ENCODE measurements at places on chromosomes 3 and 15.

GRCh38 chr3:64267721-64268604 is 42.7 kb upstream of the PRICKLE2 start:
- no peak for DNase-seq

GRCh38 chr15:84736375-84736774 is 12.0 kb upstream of the ZNF592 start:
- DNase-seq: no peak

GRCh38 chr3:98004721-98005120 is 30.4 kb downstream of the GABRR3 start:
- no peak for DNase-seq

- DNase-seq: no peak
Observed at GRCh38 chr15:87225436-87225835, 1031.1 kb downstream of the NTRK3 start.

DNA sequence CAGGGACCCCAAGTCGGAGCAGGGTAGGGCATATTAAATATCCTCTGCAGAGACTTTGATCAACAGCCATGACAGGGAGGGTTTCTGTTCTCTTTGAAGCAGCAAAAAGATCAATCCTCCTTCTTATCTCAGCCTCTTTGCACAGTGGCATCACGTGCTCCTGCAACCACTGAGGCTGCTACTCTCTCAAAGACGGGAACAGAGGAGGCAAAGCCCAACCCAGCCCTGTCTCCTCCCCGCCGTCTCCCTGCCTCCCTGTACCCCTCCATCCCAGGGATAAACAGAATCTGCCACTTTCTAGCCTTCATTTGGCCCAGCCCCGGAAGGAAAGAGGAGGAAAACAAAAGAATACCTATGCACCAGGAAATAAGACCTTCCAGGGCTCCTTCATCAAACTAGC is 7.5 kb upstream of the TBC1D21 start:
- no peak for DNase-seq

GRCh38 chr3:178512647-178513046 is 23.6 kb upstream of the KCNMB2 start:
- DNase-seq: no peak

DNA sequence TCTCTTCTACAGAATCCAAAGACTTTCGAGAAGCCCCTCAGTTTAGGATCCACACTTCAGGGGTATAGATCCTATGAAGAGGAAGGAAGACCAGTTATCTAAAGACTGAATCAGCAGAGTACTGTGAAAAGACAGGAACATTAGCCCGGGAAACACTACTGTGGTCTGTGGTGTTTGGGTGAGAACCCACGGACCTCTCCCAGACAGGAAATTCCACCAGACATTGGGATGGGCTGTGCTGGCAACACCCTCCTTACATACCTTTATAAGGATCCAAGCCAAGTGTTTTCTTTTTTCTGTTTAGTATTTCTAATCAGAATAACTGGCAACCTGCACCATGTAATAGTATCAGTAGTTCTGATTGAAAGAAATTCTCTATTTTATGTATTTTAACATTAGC is 14.1 kb downstream of the TMEM207 start:
- DNase-seq: no peak

DNA sequence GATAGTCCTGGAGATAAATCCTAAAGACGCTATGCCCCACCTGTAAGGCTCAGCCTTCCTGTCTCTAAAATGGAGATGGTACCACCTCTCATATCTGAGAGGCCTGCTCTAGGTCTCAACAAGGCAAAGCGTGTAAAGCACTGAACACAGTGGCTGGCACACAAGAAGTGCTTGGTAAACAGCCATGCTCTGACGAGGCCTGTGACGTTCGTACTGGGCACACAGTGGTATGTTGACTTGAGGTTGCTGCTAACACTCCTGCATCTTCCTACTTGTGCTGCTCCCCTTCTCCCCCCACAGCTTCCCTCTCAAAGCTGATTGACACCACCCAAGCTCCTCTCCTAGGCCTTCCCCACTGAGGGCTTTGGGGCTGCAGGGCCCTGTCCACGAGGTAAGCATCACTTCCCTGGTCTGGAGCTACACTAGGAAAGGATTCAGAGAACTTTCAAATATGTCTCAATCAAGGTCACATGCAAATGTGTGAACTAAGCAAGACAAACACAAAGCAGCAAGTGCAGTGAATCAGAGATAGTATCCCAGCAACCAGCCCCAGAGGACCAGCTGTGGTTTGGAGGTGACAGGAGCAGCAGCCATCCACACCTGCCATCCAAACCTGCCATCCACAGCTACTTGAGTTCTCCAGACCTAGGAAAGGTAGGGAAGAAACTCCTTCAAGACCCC is 177.5 kb downstream of the STT3B start:
- DNase-seq: no peak

DNA sequence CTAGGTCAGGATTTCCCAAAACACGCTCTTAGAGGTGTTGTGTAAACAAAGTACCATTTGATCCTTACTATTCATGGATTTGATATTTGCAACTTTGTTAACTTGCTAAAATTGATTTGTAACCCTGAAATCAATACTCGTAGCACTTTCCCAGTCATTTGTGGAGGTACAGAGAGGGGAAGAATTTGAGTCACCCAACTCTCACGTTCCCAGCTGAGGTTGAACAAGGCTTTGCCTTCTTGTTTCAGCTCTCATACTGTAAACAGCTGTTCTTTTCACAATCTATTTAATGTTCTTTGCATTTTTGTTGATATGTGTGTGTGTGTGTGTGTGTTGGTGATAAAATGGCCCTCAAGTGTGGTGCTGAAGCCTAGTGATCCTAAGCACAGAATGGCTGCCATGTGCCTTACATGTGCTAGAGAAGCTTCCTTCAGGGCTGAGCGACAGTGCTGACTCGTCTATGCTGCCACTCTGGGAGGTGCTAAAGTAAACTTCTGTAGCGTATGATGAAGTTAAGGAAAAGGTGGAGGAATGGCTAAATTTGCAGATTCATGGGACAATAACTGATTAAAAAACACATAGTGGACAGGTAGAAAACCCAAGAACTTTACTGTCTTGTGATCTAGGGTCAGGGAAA is 173.2 kb downstream of the APBA2 start:
- no peak for DNase-seq

GRCh38 chr3:38493031-38493430 is 3.1 kb upstream of the EXOG start:
- peak; percentile 21 for DNase-seq

DNA sequence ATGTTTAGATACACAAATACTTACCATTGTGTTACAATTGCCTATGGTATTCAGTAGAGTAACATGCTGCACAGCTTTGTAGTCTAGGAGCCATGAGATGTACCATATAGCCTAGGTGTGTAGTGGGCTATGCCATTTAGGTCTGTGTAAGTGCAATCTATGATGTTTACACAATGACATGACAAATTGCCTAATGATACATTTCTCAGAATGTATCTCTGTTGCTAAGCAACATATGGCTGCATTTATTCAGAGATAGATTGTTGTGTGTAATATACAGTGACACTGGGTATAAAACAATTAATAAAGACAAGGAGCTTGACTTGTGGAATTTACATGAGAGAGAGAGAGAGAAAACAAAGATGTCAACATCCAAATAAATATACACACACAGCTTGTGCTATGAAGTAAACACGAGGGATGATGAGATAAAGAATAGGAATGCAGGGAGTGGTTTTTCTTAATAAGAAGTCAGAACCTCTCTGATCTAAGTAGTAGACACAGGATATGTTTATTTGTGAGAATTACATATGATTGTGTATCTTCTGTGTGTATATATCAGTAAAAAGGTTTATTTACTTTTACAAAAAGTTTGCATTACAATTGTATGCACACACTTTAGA is 110.0 kb downstream of the KCNAB1 start:
- DNase-seq: no peak

DNA sequence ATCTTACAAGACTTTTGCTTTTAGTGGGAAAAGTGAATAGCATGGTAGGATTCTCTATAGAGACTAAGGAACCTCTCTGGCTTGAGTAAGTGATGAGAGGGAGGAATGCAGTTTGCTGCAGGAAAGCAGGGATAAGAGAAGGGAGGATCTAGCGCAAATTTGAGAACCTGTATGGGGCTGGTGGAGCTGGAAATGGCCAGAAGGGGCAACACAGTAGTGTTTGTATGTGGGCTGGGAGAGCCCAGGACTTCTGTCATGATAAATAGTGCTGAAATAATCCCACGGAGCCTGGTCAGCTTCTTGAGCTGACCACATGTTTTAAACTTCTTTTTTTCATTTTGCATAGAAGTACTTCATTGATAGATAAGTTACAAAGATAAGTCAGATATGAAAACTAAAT is 11.2 kb upstream of the SHC4 start:
- no peak for DNase-seq

- DNase-seq: no peak
Observed at GRCh38 chr15:49279521-49280456, 109.7 kb downstream of the GALK2 start.

- no peak for DNase-seq
Observed at GRCh38 chr3:3086239-3086638, 23.9 kb downstream of the IL5RA start.

DNA sequence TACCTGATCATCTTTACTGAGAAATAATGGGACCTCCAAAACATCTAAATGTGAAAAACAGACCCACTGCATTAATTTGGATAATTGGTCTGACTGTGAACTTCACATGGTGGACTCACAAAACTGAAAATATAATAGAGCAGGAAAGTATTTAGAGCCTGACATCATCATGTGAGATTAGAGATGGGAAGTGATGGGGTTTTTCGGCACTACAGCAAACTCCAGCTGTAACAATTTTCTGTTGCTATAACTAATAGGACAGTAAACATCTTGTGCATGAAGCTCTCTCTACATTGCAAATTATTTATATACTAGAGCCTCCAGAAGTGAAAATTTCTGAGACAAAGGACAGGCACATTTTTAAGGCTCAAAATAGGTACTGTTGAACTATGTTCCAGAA is 32.2 kb downstream of the VEPH1 start:
- no peak for DNase-seq

DNA sequence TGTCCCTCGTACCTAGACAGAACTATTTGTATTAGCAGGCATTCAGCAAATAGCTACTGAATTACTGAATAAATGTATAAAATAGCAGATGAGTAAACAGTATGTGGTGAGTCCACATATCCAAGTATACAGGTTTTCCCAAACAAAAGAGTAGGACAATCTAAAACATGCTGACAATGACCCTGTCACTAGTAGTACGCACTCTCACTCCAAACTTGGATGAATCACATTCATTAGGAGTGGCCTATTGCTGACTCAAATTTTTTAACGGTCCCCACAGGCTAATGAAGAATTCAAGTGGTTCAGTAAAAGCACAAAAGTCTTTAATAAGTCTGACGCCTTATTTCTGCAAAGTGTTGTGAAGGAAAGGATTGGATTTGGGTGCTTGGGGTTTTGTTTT is 449.3 kb upstream of the THBS1 start:
- no peak for DNase-seq

All from HFF-Myc (cell line).